ENCODE measurements at places on chromosomes 12 and 14. TPM values are rescaled to one million over a fixed set of nuclear protein-coding genes. Genes with fewer than 3 reads are reported as not detected.

The PPM1H gene
- total RNA-seq = 9.8 TPM

The JPH4 gene
- total RNA-seq = 0.07 TPM

The CCDC88C gene
- 6.3 TPM for total RNA-seq

The BTG1 gene
- 52.6 TPM for total RNA-seq

The GPR132 gene
- 0.54 TPM for total RNA-seq

The OTX2 gene
- not detected for total RNA-seq

The RTL1 gene
- 0.27 TPM for total RNA-seq

The SMAGP gene
- 25.3 TPM for total RNA-seq

The TEX52 gene
- total RNA-seq = not detected

The PPP4R4 gene
- 0.24 TPM for total RNA-seq

The CD27 gene
- total RNA-seq = not detected

The CEBPE gene
- not detected for total RNA-seq

The CCNT1 gene
- 13.0 TPM for total RNA-seq

The PRKD1 gene
- total RNA-seq = 2.2 TPM

The DDN gene
- 0.69 TPM for total RNA-seq

The B4GALNT3 gene
- 0.52 TPM for total RNA-seq

The ADAM20 gene
- total RNA-seq = 0.02 TPM

The THTPA gene
- 12.1 TPM for total RNA-seq

The GPR137C gene
- total RNA-seq = 0.06 TPM

The LRRC43 gene
- total RNA-seq = 0.14 TPM

The C12orf56 gene
- total RNA-seq = 0.21 TPM

The RNASE7 gene
- total RNA-seq = not detected

The TAS2R20 gene
- not detected for total RNA-seq

The KRT79 gene
- 0.06 TPM for total RNA-seq

The LUM gene
- 0.29 TPM for total RNA-seq

The RHEBL1 gene
- total RNA-seq = 4.4 TPM

The VRTN gene
- not detected for total RNA-seq

The MYH6 gene
- 0.11 TPM for total RNA-seq

The SYT10 gene
- total RNA-seq = not detected

The ERBB3 gene
- total RNA-seq = 1.7 TPM

The ESR2 gene
- 0.07 TPM for total RNA-seq

The SLC5A8 gene
- total RNA-seq = not detected

The SAMD15 gene
- 2.6 TPM for total RNA-seq

The SLCO1B1 gene
- 0.38 TPM for total RNA-seq

The STAC3 gene
- 0.54 TPM for total RNA-seq

The KRT78 gene
- 0.20 TPM for total RNA-seq

The POTEG gene
- not detected for total RNA-seq

The IGF1 gene
- total RNA-seq = not detected

The WNT5B gene
- 2.0 TPM for total RNA-seq

The BCL2L2 gene
- total RNA-seq = 18.2 TPM

The PUS7L gene
- total RNA-seq = 2.9 TPM

The TGM1 gene
- total RNA-seq = 0.98 TPM

All from A549 treated with dexamethasone at 1 μM for 4 hours (cell line).